Amniotic stem cell (primary cell): ENCODE measurements at places on chromosomes 3 and 15.
A peak's percentile ranks its signal among the peaks of the same experiment; 100 is the strongest.

DNA sequence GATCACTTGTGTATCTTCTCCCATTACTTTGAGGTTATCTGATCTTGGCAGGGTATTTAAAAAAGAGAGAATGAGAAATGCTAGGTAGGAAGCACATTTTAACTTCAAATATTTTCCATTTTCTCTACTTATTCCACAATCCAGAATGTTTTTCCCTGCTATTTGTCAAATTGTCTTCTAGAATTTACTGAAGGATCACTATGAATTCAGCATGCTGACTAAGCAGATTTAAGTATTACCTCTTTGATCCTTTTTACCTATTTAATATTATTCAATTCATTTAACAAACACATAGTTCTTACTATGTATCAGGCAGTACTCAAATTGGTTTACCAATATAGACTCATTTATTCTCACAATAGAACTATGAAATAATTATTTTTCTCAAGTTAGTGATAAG, 463.4 kb upstream of the ARL6 start:
- DNase-seq: no peak

DNA sequence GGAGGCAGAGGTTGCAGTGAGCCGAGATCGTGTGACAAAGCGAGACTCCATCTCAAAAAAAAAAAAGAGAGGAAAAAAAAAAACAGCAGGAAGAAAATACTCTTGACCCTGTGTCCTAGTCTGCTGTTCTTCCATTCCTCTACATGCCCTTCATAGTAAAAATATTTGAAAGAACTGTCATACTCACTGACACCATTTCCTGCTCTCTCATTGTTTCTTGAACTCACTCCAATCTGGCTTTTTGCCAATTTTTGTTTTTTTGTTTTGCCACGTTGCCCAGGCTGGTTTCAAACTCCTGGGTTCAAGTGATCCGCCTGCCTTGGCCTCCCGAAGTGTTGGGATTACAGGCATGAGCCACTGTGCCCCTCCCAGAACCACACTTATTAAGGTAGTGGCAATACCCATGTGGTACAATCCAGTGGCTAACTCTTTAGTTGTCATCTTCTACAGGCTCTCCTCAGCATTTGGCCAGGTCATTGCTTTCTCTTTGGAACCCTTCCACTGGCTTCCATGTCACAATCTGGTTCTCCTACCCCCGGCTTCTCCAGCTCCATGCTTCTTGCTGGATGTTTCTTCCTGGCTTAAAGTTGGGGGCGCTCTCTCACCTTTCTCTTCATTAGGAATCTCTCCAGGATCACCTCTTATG, 238.2 kb upstream of the C2CD4B start:
- no peak for DNase-seq

GRCh38 chr15:92576597-92577200, 78.9 kb downstream of the FAM174B start:
- no peak for DNase-seq

DNA sequence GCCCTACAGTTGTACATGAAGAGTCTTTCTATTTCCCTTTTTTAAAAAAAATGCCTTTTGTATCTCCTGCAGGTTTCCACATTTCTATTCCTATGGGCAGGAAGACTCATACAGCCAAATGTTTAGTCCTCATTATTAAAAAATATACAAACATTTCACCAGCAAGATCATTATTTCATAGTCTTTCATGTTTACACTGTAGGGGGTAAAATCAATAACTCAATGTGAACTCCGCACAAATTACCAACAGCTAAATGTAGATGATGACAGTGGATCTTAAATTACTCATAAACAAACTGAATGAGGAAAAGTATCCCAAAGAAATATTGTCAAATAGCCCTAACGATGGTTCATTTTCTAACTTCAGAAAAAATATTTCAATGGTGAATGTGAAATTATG, 99.5 kb downstream of the MAGI1 start:
- no peak for DNase-seq

- DNase-seq: no peak
These were observed 4.6 kb downstream of the TPM1 start for GRCh38 chr15:63046917-63047760.

DNA sequence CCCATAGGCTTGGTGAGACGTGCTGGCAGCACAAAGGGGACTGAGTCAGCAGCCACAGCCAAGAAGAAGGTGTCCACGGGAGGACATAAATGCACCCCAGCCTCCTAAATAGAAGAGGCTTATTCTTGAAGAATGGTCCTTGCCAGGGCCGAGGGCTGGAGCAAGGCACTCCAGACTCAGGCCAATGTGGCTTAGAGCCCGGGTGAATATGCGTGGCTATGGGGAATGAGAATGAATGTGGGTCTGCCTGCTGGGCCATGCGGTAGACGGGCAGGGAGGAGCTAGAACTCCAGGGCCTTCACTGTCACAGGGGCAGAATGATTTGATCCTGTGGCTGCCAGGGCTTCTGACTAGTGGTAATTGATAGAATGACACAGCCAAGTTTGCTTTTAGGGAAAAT, 34.0 kb downstream of the DHX30 start:
- no peak for DNase-seq

GRCh38 chr3:73070675-73071575, 9.5 kb downstream of the EBLN2 start:
- peak; percentile 41 for DNase-seq

- no peak for DNase-seq
These were observed 42.9 kb downstream of the SIDT1 start for GRCh38 chr3:113575206-113575605.

DNA sequence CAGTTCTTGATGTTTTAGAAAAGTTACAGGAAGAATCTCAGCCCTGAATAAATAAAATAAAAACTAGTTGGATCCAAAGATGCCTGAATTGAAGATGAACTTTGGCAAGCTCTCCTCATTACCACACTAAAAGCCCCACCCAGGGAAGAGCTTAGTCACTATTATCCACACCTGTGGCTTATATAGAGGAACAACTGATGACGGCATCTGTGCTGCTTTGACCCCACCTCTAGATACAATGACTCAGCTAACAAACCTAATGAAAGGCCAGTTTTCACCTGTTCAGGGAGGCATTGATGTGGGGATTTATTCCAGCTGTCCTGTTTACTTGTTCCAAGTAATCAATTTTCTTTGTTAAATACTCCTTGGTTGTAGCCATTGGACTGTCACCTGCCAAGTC, 604.7 kb upstream of the EPHA6 start:
- no peak for DNase-seq

DNA sequence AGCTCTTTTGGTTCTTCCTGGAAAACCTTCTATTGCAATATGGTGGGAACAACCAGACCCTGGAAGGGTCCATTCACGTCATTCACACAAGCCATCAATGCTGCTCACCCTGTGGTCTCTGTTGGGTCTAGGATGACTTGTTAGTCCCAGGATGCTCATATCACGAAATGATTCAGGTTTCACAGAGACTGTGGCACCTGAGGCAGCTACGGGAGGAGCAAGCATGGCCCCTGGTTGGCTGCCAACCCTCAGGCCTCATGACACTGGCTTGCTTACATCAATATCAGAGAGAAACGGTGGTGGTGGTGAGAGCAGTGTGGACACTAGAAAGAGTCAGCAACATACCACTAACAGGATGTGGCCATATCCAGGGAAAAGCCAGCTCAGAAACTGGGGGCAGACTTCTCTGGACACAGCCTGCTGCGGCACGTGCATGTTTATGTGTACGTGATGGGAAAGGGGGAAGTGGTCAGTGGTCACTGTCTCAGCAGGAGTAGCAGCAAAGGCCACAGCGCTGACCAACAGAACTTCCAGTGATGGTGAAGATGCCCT, 208.9 kb upstream of the ST8SIA2 start:
- DNase-seq: no peak

GRCh38 chr3:143081844-143082778, 37.5 kb upstream of the CHST2 start:
- no peak for DNase-seq

GRCh38 chr3:188510366-188510765, 356.4 kb downstream of the LPP start:
- no peak for DNase-seq

GRCh38 chr3:141646760-141647561, 91.1 kb upstream of the RNF7 start:
- no peak for DNase-seq

DNA sequence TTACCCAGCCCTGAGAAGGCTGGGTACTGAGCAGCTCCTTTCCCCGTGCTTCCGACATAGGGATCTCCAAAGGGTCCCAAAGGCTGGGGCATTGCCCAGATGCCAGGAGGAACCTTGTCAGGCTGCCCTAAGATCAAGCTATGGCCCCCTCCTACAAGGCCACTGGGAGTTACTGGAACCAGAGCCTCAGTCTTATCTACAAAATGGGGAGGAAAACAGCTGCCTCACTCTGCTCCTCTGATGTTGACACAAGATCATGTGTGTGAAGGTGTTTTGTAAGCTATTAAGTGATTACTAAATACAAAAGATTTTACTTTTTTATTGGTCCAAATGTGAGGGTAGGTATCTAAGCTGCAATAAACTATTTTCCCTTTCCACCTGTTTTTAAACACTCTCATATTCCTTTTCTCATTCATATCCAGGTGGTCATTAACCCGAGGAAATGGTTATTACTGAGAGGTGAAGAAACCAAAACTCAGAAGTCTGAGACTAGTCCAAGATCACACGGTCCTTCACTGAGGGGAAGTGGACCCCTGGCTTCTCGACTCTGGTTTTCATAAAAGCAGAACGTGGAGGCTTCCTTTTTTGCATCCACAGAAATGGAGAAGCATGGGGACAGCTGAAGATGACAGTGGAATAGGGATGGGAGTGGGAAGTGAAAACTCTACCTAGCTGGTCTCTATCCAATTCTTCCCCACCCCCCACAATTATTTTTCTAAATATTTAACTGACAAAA, 1.7 kb downstream of the ARPIN start:
- DNase-seq: no peak

DNA sequence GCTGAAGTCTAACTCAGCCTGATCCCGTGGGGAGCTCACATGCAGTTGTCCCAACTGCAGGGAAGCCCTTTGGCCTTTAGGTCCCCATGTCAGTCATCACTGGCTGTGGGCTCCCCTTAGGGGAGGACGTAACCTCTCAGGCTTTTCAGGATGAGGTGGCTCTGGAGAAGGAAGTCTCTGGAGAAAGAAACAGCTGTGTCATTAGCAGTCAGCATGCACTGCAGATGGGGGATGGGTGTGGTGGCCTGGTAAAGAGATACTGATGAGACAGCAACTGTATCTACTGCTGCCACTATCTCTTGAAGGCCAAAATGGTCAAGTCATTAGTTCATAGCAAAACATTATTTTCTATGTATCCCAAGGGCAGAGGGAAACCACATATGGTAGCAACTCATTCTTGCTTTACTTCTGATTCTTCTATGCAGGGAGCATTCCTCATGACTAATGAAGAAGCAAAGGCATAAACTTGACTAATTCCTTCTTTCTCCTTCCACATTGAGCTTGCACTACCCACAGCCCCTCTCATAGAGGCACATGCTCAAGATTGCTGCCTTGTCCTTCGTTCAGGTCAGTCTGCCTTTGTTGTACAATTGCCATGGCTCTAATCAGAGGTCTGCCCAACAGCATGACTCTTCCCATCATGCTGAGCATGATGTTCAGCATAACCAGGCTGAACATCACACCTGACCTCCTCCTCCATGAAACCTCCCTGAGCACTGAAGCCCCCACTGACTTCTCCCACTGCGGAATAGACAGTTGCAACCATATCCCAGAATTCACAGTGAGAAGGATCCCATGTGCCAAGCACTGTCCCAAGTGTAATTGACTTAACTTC, 47.8 kb upstream of the TMEM158 start:
- no peak for DNase-seq

DNA sequence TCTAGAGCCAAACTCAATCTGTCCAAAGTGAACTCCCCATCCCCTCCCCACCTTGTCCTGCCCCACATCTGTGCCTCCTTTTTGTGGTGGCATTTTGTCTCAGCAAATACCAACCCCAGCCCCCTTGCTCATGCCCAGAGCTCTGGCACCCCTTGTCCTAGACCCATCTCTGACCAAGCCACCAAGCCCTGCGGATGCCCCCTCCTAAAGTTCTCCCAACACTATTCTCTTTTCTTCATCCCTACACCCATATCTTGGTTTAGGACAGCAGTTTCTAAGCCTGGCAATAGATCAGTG, 17.7 kb downstream of the ACAA1 start:
- DNase-seq: no peak

GRCh38 chr3:191401775-191402357, 59.1 kb upstream of the PYDC2 start:
- DNase-seq: no peak

- DNase-seq: no peak
These were observed at the start of gene CHRD for GRCh38 chr3:184379358-184380184. Gene CHRD, plus strand, starts transcription at chr3:184380054. Its CDS starts 265 bp downstream, at chr3:184380319.

- DNase-seq: no peak
These were observed 221.4 kb downstream of the THSD4 start for GRCh38 chr15:71336671-71337070.

- no peak for DNase-seq
These were observed 1412.9 kb upstream of the ALCAM start for GRCh38 chr3:103953796-103954195.

DNA sequence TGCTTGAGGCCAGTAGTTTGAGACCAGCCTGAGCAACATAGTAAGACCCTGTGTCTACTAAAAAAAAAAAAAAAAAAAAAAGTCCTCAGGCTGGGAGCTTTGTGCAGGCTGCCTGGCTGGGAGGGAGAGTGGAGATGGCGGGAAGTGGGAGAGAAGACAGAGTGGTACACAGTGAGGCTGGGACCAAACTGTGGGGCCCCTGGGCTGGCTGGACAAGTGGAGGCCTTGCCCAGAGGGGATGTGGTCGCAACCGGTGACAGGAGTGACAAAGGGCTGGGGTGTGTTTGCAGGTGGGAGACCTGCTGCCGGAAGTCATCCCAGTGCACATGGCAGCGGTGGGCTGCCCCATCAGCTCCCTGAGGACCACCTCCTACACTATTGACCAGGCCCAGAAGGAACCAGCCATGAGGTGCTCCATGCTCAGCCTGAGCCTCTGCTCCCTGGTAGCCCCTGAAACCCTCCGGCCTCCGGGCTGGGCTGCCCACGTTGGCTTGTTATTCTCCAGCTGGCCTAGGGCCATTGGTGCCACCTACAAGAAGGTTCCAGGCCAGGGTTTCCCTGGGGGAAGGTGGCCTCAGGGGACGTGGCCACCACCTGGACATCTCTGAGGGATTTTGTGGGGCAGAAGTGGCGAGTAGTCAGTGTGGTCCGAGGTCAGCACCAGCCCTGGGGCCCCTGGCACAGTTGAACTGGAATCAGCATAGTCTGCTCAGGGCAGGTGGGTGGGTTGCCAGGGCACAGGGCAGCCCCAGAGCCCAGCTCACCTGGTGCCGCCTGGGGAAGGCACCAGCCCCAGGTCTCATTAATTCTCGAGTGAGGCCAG, 22.7 kb downstream of the ACAA1 start:
- no peak for DNase-seq

DNA sequence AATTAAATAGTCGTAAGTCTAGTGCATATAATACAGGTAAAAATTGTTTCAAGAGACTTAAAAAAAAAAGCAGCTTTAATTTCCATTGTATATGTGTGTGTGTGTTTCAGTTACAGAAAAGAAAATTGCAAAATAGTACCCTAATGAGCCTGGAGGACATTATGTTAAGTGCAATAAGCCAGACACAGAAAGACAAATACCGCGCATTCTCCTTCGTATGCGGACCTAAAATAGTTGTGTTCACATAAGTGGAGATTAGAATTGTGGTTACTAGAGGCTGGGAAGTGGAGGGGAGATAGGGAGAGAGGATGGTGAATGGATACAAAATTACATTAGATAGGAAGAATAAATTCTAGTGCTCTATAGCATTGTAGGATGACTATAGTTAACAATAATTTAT, 3.6 kb downstream of the MESD start:
- no peak for DNase-seq

- DNase-seq: no peak
These were observed 40.5 kb downstream of the STT3B start for GRCh38 chr3:31573036-31573779.
